Fibroblast of skin of abdomen (primary cell): ENCODE measurements at places on chromosomes 5 and 9.
A peak's percentile ranks its signal among the peaks of the same experiment; 100 is the strongest.

- no peak for DNase-seq
Measured at GRCh38 chr5:146203872-146204192, 427 bp downstream of the RBM27 start.

GRCh38 chr9:127899128-127899943 is at the start of gene ST6GALNAC6:
Gene ST6GALNAC6 (minus strand): TSS chr9:127899603. CDS start chr9:127897981, 1,622 bp downstream.
- DNase-seq = peak; percentile 76

DNA sequence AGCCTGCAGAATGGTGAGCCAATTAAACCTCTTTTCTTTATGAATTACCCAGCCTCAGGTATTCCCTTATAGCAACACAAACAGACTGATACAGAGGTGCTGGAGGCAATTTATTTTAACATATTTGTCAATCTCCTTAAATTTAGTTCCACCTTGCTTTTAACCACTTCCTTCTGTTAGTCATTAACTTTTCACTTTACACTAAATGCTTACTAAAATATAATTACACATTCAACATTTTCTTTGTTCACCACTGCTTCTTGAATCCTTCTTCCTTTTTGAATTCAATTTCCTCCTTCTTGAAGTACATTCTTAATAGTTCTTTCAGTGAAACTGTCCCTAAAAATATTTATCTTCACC is 39.4 kb downstream of the LYRM7 start:
- no peak for DNase-seq

- DNase-seq = no peak
Measured at GRCh38 chr5:175640106-175640775, 17.6 kb upstream of the HRH2 start.

DNA sequence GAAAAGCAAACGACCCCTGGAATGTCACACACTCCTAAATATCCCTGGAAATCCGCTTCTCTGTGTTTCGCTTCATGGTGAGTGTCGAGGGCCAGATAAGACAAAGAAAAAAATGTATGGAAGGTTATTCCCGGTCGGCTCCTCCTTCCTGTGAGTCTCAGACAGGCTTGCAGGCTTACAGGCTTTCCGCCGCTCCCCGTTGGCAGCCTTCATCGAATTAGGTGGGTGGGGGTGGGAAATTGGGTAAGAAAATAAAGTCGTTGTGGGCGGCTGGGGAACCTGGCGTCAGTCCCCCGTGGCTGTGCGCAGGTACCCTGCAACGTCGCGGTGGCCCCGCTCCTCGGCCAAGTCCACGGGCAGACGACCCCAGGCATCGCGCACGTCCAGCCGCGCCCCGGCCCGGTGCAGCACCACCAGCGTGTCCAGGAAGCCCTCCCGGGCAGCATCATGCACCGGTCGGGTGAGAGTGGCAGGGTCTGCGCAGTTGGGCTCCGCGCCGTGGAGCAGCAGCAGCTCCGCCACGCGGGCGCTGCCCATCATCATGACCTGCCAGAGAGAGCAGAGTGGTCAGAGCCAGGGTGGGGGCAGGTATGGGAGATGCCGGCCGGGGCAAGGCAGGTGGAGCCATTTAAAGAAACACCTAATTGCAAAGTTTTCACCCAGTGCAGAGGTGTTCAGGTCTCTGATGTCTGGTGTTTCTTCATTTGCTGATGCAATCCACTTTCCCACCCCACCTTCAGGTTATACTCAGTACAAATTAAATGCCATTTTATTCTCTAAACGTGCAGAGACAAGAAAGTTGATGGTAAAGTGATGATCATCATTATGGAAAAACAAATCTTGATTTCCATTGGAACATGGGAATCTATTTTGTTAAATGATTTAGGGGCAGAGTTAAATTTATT is 3.2 kb downstream of the CDKN2B start:
- peak; percentile 43 for DNase-seq

DNA sequence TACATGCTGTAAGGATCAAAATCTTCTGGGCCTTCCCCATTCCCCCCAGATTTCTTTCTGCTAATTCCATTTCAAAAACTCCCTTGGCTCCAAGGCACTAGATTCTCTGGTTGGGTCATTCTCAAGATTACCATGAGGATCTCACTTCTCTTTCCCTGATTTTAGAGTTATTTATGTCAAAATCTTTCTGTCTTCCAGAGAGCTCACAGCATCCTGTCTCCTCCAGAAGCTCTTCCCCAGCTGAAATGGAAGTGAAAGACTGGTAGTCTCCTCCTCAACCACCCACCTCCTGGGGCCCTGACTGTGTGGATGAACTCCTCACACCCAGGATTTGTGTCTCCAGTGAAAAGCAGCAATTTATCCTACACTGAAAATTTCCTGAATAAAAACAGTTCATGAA is 11.9 kb upstream of the ZNF366 start:
- DNase-seq = no peak
